Germinal center (tissue), 1 donor: ENCODE measurements at places on chromosomes 6 and 20.

GRCh38 chr6:33417128-33417902 is 592 bp downstream of the CUTA start:
- DNase-seq = no peak

- DNase-seq = peak; percentile 47
Measured at GRCh38 chr6:33431880-33432541, 12.1 kb downstream of the SYNGAP1 start.

DNA sequence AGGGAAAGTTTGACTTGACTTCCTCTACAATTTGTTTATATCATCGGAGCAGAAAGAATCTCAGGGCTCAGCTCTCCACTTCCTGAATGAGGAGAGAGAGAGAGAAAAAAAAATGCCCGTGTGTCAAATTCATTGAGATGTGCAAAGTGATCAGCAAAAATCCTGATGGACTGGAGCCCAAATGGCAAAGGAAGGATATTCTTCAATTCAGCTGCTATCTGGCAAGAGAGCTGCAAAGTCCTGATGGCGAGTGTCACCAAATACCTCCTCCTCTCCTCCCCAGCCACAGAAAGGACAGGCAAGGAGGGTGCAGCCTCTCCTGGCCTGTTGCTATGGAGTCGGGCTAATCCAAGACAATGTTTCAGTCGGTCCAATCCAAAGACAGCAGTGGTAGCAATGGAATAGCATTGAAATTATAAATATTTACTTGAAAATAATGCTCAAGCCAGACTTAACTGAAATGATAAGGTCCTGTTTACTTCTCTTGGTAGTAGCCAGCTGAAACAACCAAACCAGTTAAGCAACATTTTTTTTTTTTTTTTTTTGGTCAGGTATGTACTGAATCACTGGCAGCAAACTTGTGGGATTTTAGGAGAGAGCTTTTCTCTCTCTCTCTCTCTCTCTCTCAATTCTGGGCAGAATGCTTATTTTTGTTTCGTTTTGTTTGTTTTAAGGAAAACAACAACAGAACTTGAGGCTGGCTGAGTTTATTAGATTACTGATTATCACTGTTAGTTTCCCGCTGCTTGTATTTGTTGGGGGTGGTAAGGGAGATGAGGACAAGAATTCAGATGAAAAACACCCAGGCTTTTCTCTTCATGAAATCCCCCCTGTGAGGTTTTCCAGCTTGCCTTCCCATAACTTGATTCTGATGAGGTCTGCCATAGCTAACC is 204.2 kb downstream of the BCAS1 start:
- no peak for DNase-seq

GRCh38 chr6:114364301-114364700 is 21.5 kb upstream of the HS3ST5 start:
- no peak for DNase-seq

DNA sequence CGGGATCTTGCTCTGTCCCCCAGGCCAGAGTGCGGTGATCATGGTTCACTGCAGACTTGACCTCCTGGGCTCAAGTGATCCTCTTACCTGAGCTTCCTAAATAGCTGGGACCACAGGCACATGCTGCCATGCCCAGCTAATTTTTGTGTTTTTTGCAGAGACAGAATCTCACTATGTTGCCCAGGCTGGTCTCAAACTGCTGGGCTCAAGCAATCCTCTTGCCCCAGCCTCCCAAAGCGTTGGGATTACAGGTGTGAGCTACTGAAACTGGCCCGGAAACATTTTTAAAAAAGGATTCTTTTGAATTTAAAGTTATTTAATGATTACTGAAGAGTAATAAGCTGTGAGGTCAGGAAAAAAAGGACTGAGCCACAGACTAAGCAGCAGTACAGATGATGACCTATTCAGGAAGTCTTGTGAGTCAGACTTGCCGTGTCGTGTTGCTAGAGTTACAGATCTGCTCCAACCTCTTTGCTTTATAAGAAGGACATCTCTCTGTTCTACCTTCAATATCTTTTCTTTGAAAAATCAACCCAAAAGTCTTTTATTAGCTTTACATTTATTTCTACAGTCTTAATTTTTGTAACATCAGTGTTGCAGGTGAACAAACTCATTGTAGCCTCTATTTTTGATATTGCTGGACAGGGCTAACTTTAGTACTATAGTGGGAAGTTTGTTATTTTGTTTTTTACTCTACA is 108.7 kb downstream of the NCOA3 start:
- no peak for DNase-seq

- DNase-seq = no peak
Measured at GRCh38 chr20:33883164-33883563, 72.0 kb downstream of the CHMP4B start.

GRCh38 chr6:158717341-158718330 is 67.8 kb downstream of the SYTL3 start:
- peak; percentile 57 for DNase-seq

GRCh38 chr20:13341737-13342393 is 120.8 kb downstream of the ISM1 start:
- DNase-seq = no peak

DNA sequence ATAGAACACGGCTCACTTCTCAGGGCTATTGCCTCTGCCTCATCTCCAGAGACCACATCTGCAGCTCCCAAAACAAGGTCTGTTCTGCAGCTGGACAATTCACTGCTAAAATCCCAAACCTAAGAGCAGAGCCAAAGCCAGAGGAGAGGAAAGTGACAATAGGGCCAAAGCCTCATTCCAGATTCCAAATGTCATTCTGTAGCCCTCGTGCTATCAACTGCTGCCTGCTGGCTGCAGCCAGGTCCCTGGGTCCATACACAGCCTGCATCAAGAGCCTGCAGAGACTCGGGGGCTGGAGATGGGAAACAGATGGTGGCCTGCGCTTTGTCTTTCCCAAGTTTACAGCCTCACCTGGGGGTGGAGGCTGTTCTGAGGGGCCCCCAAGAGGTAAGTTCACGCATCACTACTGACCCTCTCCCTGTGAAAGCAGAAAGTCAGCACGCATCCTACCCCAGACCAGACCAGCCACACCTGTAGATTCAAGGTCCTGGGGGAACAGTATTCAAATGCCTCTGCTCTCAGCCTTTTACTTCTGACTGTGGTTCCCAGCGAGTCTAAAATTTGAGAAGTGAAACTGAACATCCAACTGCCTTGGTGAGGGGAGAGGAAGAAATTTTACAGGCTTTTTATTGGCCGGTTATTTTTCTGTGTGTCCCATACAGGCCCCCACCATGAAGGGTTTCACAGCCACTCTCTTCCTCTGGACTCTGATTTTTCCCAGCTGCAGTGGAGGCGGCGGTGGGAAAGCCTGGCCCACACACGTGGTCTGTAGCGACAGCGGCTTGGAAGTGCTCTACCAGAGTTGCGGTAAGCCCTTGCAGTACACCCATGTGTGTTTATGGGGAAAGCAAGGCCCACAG is at the start of gene LY86:
LY86 (plus strand) TSS at position 657 of the 860 bp plus-strand sequence; CDS start at position 672, 15 bp downstream.
- peak; percentile 77 for DNase-seq
